ENCODE measurements at places on chromosomes 5 and 9.

- peak; percentile 88 for DNase-seq
Observed at GRCh38 chr5:115841382-115842088, at the start of the genes AP3S1 and ATG12. Gene AP3S1, plus strand, starts transcription at chr5:115841935. Its CDS starts 103 bp downstream, at chr5:115842038. Gene ATG12, minus strand, starts transcription at chr5:115841565. Its CDS starts 13 bp downstream, at chr5:115841552.

GRCh38 chr5:170554521-170555267 is 50.9 kb downstream of the KCNIP1 start:
- DNase-seq, result no peak

DNA sequence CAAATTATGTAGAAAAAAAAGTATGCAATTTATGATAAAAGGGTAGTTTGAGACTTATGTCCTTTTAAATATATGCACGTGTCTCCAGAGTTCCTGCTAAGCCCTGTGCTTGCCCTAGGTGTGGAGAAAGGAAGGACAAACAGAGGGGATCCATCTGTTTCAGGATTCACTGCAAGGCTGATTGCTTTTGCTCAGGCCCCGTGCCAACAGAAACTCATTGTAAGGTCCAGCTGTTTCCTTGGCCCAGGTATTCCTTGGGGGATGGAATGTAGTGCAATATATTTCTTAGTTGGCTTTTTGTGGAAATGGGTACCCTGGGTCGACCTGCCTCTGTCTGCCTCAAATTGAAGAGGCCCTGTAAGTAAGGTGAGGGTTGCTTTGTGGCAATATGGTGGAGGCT is 268.6 kb upstream of the CLINT1 start:
- DNase-seq, result no peak

- DNase-seq, result no peak
Observed at GRCh38 chr5:64811050-64811640, 42.4 kb downstream of the CWC27 start.

GRCh38 chr9:18580151-18580550 is 106.2 kb downstream of the ADAMTSL1 start:
- DNase-seq, result no peak

DNA sequence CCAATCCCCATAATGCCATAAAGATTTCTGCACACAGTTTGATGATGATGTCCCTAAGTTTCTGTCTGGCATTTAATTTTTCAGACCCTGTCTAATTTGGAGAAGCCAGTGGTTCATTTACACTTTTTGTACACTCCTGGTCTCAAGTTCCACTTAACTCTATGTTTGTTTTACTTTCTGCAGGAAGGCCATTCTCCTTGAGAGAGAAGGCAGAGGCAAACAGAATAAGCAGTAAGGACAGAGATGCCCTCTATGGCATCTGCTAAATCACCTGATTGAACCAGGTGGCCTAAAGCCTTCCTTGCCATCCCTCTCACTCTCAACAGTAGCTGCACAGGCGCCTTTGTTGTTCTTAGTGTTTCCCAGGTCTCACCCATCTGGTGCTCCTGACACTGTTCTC is 86.1 kb upstream of the LRRTM2 start:
- DNase-seq, result no peak

- DNase-seq, result no peak
Observed at GRCh38 chr9:120286530-120286929, 293.4 kb downstream of the CDK5RAP2 start.

- DNase-seq, result no peak
Observed at GRCh38 chr5:65776441-65777141, 54.6 kb downstream of the NLN start.

- no peak for DNase-seq
Observed at GRCh38 chr9:78295731-78296130, 1.2 kb upstream of the PSAT1 start.

- DNase-seq, result no peak
Observed at GRCh38 chr9:17528859-17529258, 50.0 kb upstream of the SH3GL2 start.

- peak; percentile 18 for DNase-seq
Observed at GRCh38 chr5:95620870-95621838, 1.3 kb downstream of the GPR150 start.

GRCh38 chr5:11104210-11104609 is 343.2 kb upstream of the DAP start:
- DNase-seq, result no peak

GRCh38 chr9:5425006-5425628 is 12.6 kb downstream of the PLGRKT start:
- DNase-seq, result no peak

GRCh38 chr5:122722341-122722740 is 52.5 kb upstream of the SNX2 start:
- no peak for DNase-seq

- no peak for DNase-seq
Observed at GRCh38 chr9:72588336-72588735, 66.9 kb downstream of the TMC1 start.

DNA sequence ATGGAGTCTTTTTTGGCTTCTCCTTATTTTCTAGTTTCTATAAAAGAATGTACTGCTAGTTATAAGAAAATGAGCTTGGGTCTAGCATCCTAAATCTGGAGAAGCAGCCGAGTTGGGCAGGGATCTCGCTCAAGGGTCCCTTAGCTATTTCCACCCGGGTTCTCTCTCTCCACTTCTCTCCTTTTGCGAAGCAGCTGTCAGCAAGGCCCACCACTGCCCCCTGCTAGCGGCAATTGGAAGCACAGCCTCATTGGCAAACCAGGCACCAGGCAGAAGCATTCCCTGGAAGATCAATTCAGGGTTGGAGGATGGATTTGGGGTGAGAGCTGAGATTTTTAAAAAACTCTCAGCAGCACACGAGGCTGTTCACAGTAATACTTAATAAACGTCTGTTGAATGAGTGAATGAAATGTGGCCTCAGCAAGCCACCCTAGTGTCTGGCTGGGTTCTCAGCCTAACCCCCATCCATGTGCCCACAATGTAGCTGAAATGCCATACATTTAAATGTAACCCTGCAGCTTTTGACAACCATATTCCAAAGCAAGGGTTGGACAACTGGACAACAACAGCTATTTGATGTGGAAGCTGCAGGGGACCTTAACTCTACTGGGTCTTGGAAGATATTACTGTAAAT is 34.6 kb upstream of the TNIP1 start:
- DNase-seq, result peak; percentile 52

DNA sequence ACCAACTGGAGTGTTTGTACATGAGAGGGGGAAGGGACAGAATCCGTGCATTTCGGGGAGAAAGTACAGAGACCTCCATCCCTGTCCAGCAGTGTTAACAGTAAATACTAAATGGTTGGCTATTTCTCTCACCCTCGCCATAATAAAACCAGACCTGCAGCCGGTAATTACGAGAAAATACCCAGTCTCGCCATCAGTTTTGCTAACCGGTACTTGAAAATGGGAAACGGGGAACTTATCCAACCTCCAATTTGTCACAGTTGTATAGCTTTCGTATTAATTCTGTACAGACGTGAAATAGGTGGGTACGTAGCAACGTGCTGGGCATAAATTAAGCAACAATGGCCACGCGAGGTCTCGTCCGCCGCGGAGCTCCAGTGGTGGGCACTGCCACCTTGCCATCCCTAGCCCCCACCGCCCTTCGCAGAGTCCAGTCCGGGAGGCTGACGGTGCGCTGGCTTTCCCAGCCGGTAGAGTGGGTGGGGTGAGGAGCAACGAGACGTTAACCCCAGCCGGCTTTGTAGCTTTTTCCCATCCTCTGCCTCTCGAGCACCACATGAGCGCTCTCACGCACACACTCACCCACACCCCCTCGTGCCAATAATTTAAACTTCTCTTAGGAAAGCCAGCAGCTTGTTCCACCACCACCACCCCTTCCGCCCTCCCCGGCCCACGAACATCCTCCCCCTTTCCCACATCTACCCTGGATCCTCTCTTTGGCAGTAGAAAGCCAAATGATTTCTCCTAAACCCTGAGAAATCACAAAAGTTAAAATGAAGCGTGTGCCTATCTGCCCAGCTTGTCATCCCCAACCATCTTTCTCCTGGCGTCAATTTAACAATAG is 1.8 kb downstream of the ELAVL2 start:
- no peak for DNase-seq

DNA sequence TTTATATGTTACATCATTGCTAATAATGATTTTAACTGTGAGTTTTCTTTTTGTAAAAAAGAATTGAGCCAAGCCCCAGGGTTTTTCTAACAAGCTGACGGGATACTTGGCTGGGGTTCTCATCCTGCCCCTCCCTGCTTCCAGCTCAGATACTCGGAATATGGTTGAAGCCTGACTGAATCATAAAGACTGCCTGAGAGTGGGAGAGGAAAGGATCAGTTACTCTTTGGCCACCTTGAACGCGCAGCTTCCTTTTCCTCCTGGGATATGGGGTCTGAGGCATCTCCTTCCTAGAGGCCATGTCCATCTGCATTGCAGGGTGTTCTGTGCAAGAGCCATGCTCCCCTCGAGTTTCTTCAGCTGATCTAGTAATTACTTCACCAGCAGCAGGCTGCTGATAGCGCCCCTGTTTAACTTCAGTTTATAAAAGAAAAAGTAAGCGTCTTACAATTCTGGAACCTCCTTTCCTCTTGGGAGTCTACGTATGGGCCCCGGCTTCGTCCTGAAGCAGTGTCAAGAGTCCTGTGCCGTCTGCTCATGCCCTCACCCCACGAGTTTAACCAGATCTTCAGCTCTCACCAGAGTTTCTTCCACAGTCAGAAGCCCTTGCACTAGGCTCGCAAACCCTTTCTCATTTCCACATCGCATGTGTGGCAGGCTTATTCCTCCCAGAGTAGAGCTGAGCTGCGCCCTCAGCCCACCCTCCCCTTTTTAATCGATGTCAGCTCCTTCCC is 130.0 kb downstream of the MVB12B start:
- no peak for DNase-seq

Data from central memory CD8-positive, alpha-beta T cell (primary cell).